ENCODE measurements at places on chromosomes 2 and 18.
A peak's percentile ranks its signal among the peaks of the same experiment; 100 is the strongest.

GRCh38 chr2:181364492-181365170, 92.6 kb upstream of the ITGA4 start:
- DNase-seq = no peak

DNA sequence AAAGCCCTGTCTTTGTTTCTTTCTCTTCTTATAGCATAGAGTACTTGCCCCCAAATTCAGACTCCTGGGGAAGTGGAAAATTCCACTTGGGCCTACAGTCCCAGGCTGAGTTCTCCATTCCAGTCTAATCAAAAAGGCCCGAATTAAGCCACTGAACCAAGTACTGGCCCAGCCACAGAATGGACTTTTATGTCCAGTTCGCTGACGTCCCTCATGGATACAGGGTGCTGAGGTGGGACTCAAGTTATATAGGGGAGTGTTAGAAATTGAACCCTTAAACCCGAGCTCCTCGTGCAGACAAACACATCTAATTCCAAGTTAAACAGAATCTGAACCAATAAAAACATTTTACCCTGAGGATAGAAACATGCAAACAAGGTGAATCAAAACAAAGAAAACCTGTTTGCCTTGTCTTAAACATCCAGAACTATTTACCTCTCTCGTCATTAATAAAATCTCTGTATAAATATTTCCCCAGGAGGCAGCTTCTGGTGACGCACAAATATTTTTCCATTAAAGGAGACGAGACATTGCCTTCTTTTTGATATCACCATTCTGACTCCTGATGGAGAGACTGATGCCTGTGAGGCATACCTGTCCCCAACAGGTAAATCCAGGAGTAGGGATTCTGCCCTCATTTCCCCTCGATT, 136.8 kb upstream of the ARL4C start:
- DNase-seq = no peak

GRCh38 chr2:238004077-238004830, 37.4 kb downstream of the UBE2F start:
- DNase-seq = no peak

- no peak for DNase-seq
These were observed 60.9 kb upstream of the OSR1 start for GRCh38 chr2:19419211-19419880.

- DNase-seq = no peak
These were observed 45.7 kb downstream of the SPP2 start for GRCh38 chr2:234096164-234096563.

- DNase-seq = no peak
These were observed 371.6 kb upstream of the SLC8A1 start for GRCh38 chr2:40823478-40823877.

GRCh38 chr2:1967242-1968208, 223.2 kb upstream of the PXDN start:
- DNase-seq = no peak

- DNase-seq = no peak
These were observed 97.7 kb downstream of the TMEM17 start for GRCh38 chr2:62408241-62408677.

DNA sequence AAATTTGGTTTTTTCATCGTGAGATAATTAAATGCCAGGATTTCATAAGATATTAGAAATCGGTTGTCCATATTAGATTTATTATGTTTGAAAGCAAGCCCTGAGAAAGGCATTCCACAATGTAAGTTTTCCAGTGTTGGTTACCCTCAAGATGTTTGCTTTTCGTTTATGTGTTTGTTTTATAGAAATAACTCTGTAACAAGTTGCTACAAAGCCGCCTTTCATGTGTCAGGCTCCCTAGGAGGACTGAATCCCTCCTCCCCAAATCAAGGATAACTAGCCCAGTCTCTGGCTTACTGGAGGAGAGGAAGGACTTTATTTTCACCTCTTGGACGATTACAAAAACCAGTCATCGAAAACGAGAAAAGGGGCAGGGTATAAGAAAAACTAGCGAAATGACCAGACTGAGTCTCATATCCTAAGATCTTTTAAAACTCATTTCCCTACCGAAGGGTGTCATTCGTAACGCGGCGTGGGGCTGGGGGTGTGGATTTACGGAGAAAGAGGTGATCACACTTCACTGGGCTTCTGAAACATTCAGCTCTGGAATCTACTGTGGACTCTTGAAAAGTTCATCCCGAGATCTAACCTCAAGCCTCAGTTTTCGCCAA, 1.0 kb upstream of the PEX13 start:
- no peak for DNase-seq

- no peak for DNase-seq
These were observed 2.1 kb downstream of the UCN start for GRCh38 chr2:27306136-27306535.

GRCh38 chr2:232482301-232483238, 5.1 kb downstream of the ECEL1 start:
- DNase-seq = no peak

DNA sequence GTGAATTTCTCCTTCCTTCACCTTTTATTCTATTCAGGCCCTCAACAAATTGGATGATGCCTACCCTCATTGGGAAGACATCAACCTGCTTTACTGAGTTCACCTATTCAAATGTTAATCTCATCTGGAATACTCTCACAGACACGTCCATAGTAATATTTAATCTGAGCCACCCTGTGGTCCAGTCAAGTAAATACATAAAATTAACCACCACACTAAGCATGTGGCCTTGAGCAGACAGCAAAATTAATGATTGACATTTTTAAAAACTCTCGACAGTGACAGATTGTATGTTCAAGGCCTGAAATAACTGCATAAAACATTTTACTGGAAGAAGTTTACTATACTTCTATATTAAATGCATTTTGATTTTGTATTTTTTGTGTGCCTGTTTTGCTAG, 540.6 kb upstream of the GCFC2 start:
- DNase-seq = peak; percentile 32

DNA sequence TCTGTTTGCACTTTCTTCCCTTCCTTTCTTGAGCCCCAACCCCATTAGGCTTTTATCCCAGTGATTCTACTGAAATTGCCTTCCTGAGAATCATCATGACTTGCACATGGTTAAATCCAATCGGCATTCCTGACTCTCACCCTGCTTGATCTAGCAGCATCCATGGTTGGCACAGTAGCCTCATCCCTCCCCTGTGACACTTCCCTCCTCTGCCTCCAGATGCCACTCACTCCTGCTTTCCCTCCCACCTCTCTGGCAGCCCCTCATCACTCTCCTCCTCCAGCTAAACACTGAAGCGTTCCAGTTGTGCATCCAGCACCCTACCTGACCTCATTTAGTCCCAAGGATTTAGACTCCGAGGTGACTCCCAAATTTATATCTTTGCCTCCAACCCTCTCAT, 114.7 kb downstream of the GALNT14 start:
- DNase-seq = no peak

GRCh38 chr2:166410828-166411472, 35.2 kb upstream of the SCN9A start:
- DNase-seq = no peak

DNA sequence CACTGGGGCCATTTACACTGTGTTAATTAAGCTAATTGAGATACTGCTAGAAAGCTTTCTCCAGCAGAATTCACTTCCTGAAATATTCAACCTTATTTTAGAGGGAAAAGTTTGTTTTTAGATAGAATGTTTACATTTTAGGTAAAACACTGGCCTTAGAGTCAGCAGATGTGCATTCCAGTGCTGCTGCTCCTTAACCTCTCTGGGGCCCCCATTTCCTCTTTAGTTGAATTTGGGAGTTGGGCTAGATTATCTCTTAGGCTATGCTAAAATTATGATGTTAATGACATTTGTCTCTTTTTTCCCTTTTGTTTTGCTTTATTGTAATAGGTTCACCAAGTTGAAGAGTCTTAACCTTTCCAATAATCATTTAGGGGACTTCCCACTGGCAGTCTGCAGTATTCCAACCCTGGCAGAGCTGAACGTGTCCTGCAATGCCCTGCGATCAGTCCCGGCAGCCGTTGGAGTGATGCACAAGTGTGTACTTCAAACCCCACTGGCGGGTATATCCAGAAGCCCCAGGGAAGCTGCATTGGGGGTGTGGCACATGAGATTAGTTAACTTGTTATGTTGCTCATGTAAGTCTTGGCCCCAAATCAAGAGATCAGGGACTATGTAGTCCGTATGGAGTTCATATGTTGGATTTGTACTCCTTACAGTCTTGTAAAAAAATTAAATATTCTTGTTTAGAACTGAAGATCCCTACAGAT, 179.5 kb downstream of the PHLPP1 start:
- no peak for DNase-seq

DNA sequence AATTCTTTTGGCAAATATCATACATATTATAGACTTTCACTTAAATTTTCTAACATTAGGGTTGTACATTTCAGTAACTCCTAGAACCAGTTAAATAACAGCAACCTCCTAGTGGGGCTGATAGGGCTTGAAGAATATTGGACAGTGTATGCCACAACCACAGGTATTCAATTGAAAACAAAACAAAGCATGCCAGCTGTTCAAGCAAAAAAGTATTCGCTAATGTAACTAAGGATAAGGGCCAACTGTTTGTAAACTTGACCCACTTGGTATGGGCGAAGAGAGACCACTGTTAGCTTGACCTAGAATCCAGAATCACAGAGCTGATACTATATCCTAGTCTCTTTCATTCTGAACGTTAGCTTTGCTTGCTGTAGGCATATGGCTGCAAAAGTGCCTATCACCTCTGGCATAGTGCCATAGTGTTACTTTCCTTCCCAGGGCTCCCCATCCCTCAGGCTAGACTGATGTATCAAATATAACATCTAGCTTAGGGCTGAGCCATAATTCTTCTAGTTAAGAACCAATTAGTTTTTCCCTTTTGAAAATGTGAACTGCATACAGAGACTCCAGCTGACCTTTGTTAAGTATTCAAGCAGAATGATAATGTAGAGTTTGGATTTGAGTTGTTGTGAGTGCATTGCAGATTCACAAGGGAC, 458.8 kb upstream of the NRXN1 start:
- no peak for DNase-seq

- no peak for DNase-seq
These were observed 691.4 kb downstream of the CPS1 start for GRCh38 chr2:211247751-211248150.

DNA sequence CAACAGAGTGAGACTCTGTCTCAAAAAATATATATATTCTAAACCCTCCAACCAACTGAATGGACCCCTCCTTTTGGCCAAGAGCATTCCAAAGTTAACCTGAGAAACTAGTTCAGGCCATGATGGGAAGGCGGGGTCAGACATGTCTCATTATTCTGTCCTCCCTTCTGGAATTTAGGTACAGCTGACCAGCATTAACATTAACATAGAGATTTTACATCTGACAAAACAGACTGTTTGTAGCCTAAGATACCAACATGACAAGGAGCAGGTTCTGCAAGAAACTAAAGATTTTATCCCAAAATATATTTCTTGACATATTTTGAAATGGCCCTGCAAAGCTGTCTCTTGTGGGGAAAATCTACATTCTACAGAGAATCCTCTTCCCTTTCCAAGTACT, 6.8 kb upstream of the PDK1 start:
- no peak for DNase-seq

- DNase-seq = no peak
These were observed 337.9 kb upstream of the SLC39A10 start for GRCh38 chr2:195319112-195319460.

DNA sequence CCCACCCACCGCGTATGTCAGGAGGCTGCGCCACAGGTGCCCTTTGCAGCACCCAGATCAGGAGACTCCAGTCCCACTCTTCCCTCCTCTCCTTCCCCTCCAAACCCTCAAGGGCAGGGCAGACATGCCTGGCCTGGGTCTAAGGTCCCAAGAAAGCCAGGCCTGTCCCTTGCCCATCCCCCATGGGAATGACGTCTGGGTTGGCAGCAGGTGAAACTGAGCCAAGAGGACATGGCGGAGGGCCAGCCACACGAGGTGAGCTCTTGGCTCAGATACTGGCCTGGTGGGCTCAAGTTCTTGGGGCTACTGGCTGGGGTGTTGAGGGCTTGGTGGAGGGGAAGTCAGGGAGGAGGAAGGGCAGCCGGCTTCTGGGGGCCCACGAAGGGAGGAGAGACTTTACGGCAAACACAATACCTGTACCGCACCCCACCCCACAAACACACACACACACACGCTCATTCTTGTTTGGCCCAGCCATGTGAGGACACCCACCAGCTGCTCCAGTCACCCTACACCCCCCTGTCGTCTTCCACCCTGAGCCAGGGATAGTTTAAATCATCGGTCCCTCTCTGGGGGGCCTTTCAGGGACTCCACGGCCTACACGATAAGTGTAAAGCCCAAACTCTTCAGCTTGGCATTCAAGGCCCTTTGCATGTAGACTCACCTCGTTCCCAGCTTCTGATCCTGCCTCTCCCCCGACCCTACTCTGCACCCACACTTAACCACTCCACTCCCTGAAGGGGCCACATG, 24.1 kb upstream of the TNS1 start:
- peak; percentile 5 for DNase-seq

GRCh38 chr2:72579591-72580180, 246.1 kb downstream of the EXOC6B start:
- no peak for DNase-seq

GRCh38 chr2:9771481-9772017, 71.7 kb upstream of the TAF1B start:
- DNase-seq = peak; percentile 12

DNA sequence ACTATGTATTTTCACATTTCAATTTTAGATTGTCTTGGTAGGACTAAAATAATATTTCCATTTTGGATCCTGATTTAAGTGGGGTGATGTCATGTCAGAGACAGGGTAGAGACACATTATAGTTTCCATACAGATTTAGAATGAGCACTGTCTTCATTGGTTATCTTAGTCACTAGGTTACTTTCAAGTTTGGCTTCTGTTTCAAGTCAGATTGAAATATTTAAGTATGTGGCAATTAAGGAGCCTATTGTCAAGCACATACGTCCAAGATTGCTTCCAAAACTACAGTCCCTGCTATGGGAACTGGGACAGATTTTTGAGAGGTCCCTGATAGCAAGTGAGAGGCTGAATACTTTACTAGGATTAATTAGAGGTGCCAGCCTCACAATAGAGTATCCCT, 89.2 kb upstream of the FAM117B start:
- DNase-seq = no peak

DNA sequence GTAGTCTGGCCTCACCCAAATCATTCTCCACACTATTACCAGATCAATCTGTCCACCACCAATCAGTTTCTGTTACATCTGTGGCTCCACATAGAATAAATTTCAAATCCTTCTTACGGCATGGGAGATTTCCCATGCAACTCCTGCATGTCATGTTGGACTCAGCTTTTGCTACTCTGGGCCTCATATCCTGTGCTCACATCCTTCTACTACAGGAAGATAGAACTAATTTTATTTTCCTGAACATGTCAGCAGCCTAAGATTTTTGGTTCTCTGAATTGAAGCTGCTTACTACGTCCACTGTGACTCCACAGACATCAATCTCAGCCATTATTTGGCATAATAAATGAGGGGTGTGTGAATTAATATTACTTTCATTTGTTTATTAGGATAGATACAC, 181.1 kb downstream of the CCDC85A start:
- DNase-seq = no peak

GRCh38 chr2:18980786-18981430, 377.5 kb downstream of the OSR1 start:
- no peak for DNase-seq

Measured in HAP-1 (cell line).